AG04450 (cell line): ENCODE measurements at places on chromosomes 7 and 10. TPM values are rescaled to one million over a fixed set of nuclear protein-coding genes. Genes with fewer than 3 reads are reported as not detected.

The IDI2 gene
- polyA plus RNA-seq: not detected in 2 replicates

The ADAMTS14 gene
- polyA plus RNA-seq: 2.9 and 4.6 TPM in 2 replicates

The HMX2 gene
- not detected in 2 replicates for polyA plus RNA-seq

The OPN4 gene
- polyA plus RNA-seq: not detected in 2 replicates

The PRRT4 gene
- polyA plus RNA-seq: not detected in 2 replicates

The WNT8B gene
- polyA plus RNA-seq: not detected in 2 replicates

The COL13A1 gene
- 10.9 and 13.1 TPM in 2 replicates for polyA plus RNA-seq

The SLC26A4 gene
- polyA plus RNA-seq: 0.11 and 0.12 TPM in 2 replicates

The TSC22D4 gene
- 10.2 and 11.3 TPM in 2 replicates for polyA plus RNA-seq

The POT1 gene
- 24.4 and 36.5 TPM in 2 replicates for polyA plus RNA-seq

The SEC31B gene
- polyA plus RNA-seq: 4.3 and 4.8 TPM in 2 replicates

DNA sequence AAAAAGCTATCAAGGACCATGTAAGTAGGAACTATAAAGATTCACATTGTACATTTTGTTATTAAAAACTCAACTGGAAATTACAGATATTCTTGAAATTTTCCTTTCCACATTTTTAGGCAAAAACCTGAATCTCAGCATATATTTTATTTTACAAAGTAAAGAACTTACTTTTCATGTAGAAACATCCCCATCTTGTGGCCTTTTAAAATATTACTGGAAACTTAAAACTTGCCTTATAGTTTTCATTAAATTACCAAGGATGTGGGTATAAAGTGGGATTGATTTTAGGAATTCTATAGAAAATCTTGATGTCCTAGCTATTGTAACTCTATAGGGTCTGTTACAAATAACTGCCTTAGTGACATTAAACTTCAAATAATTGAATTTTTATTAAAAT is 10.6 kb downstream of the DBF4 start:
- DNase-seq: peak; percentile 11

DNA sequence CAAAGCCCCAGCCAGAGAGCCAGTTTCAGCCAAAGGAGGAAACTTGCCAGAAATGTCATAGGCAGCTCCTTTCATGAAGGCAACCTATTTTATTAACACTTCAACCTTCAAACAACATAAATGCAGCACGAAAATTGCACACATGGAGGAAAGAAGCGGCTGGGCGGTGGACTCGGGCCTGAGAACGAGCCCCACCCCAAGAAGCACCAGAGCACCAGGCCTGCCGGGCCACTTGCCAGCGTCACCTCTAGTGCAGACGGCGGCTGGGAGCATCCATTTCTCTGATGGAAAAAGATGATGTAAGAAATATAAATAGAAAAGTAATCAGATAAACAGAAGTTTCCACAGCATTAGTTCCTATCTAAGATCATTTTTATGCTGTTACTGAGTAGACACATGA is 100.0 kb downstream of the TCERG1L start:
- no peak for DNase-seq

DNA sequence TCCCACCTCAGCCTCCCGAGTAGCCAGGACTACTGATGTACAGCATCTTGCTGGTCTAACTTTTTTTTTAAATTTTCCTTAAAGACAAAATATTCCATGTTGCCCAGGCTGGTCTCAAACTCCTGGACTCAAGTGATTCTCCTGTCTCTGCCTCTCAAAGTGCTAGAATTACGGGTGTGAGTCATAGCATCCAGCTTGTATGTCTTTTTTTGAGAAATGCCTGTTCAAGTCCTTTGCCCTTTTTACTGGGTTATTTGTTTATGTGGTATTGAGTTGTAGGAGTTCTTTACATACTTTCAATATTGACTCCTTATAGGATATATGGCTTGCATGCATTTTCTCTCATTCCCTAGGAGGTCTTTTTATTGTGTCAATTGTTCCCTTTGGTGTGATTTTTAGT is 486.4 kb downstream of the MAGI2 start:
- DNase-seq: peak; percentile 23

- no peak for DNase-seq
Observed at GRCh38 chr7:123795917-123796316, 47.1 kb upstream of the WASL start.

GRCh38 chr7:2873686-2874551 is 29.8 kb upstream of the GNA12 start:
- DNase-seq: peak; percentile 87

GRCh38 chr10:73432646-73433537 is 469 bp downstream of the MSS51 start:
- DNase-seq: no peak

GRCh38 chr10:53978301-53978700 is 822.7 kb downstream of the PCDH15 start:
- DNase-seq: no peak

DNA sequence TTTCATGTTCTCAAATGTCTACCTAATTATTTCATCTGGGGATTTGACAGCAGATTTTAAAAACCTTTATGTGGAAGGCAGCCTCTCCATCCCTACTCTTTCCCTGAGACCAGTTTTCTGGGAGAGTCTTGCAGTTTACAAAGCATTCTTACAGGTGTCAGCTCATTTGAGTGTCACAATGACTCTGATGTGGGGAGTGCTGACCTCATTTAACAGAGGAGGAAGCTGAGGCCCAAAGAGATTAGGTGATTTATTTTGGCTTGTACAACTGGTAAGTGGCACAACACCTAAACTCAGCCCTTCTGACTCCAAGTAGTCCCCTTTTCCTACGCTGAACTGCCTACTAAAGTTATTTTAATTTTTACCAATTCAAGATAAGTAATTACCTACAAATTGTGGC is 33.3 kb upstream of the MAT1A start:
- DNase-seq: no peak

DNA sequence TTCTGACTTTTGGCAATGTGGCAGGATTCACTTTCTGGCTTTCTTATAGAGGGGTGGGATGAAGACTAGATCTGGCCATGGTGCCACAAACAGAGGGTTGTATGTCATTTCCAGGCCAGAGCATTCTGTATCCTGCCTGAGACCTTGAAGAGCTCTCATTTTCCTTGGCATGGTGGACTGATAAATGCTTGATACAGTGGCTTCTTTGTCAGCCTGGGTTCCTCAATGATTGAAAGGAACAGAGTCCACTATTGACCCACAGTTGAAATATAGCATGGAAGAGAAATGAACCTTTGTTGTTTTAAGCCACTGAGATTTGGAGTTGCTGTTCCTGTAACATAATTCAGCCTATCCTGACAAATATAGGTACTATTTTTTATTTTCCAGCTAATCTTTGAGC is 462.7 kb downstream of the SUGCT start:
- no peak for DNase-seq

DNA sequence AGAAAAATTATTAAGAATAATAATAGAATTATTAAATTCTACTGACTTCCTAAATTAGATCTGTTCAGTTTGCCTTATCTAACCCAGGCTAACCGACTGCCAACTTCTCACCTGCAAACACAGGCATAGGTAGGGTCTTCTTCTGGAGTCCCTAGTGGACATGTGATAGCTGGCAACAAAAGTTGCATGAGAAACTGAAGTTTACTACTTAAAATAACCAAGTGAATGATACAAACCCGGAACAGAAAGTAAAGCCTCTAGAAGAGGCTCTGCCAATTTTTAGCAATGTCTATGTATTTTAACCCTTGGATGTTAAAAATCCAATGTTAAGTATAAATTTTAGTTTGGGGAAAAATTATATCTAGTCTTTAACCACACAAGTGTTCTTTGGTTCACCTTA is 37.6 kb downstream of the NDUFB2 start:
- DNase-seq: no peak

DNA sequence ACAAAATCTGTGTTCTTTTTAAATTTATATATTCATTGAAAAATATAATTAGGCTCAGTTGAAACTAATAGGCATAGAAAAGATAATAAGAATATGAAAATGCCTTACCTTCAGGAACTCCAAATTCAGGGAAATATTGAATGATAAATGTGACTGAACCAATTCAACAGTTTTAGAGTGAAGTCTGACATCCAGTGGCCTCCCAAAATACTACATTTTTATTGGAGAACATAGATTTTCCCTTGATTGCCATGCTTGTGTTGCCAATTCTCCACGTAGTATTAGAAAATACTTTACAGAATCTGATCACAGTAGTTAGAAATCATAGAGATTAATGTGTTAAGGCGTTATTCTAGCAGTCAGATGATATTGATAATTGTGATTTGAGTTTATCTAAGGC is 1246.7 kb downstream of the GATA3 start:
- no peak for DNase-seq

DNA sequence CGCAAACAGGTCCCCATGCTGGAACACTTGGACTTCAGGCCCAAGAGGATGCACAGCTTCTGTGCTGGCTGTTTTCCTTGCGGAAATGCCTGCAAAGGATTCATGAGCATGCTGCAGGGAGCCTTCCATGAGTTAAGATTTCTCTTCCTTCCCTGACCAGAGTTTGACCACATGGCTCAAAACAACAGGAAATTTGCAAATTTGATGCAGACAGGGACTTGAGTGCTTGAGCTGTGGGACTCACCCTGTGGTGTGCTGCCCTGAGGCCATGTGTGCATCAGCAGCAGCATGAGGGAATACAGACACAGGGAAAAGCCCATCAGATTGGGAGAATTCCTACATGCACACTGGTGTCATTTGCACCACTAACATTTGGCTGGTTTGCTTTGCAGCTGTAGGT is 195.4 kb downstream of the CDC14C start:
- DNase-seq: no peak

DNA sequence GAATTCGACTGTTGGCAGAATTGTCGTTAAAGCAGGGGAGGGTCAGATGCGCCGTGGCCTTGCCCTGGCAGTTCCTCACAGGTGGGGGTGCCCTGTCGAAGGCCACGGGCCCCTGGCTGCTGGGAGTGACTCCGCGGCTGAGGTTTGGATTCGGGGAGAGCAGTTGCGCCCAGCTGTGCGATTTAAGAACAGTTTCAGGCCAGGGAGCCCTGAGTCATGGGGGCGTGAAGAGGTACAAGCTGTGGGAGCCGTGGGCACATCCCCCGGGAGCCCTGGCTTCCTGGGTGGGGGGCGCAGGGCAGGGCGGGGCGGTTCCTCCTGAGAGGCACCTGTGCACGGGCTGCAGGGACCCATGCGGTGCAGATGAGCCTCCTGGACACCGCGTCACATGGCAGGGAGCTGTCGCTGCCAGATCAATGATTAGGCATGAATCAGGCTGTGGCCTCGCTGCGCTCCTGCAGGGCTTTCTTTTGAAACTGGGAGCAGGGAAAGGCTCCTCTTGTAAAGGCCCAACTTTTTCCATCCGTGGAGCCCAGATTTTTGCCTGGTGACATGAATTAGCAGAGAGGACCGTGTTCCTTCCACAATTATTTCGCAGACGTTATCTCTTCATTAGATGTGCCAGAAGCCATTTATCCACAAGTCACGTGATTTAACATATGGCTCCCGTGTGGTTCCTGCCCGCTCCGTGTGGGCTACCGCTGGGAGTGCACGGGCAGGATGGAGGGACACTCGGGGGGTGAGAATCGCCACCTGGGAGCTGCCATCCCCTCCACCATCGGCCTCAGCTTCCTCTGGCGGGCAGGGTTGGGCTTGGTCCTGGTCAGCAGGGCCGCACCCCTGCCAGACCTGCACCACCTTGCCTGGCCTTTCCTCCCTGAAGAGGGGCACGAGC is 918 bp downstream of the PWWP2B start:
- DNase-seq: no peak

DNA sequence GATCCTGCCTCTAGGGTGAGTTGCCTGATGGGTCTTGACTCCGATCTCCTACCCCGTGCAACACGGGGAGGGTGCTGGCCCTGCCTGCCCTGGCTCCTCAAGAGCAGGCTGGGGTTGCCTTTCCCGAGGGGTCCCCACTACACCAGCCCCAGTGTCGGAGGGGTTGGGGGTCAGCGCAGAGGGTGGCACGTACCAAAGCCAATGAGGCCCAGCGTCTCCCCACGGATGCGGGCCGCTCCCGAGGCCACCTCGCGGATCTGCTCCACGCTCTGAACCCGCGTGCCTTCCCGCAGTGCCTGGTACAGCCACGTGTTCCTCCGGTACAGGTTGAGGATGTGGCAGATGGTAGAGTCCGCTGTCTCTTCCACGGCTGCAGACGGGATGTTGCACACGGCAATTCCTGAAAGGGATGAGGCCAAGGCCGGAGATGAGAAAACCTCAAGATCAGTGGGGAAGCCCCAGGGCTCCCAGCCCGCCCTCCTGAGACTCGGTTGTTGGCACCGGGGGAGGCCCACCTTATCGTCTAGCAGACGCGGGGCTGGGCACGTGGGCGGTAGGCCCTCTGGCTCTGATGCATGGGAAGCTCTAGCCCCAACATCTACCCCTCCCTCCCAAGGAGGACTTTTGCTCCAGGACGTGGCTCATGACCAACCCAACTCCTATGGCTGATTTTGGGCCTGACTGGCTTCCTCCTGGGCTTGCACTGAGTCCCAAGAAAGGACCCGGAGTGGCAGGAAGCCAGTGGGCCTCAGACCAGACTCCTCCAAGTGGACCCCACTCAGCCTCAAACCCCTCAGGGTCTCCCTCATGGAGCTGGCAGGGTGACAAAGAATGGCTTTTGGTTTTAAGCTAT is 56.1 kb downstream of the ZRANB1 start:
- DNase-seq: no peak

DNA sequence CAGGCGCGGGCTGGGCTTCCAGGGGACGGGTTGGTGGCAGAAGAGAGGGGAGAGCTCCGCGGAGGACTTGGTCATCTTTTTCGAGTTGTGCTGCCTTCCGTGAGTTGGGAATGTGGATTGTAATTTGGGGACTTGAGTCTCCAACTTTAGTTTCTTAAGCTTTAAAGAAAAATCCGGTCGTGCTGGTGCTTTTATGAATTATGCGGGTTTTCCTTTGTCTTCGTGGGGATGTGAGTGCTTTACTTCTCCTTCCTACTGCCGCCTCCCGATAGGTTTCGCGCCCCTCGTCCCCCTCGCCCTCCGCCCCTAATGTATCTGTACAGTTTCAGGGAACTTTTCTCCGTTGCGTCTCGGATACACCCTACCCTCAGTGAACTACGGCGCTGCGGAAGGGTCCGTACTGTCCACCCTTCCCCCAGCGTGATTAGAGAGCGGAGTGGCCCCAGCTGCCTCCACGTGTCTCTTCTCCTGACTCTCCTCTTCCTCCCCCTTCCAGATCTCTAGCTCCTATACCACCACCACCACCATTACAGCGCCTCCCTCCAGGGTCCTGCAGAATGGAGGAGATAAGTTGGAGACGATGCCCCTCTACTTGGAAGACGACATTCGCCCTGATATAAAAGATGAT is 649 bp downstream of the SCD start:
- DNase-seq: no peak
